ENCODE measurements at places on chromosomes 13 and 19.

DNA sequence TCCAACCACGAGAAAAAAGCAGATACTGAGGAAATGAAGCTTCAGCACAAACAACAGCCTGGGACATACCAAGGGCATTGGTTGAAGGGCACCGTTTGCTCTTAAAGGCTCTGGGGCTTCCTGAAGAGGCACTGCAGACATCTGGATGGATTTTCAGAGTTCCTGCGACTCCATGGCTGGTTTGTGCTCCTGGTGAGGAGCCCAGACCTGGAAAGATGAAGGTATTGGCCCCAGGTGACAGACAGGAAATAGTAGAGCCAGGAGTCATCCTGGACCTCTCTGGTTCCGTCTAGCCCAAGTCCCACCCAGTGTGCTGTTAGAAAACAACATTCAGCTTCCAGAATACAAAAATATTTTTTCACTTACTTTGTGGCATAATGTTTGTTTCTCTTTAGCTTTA, 6.3 kb downstream of the IL17D start:
- DNase-seq = no peak

DNA sequence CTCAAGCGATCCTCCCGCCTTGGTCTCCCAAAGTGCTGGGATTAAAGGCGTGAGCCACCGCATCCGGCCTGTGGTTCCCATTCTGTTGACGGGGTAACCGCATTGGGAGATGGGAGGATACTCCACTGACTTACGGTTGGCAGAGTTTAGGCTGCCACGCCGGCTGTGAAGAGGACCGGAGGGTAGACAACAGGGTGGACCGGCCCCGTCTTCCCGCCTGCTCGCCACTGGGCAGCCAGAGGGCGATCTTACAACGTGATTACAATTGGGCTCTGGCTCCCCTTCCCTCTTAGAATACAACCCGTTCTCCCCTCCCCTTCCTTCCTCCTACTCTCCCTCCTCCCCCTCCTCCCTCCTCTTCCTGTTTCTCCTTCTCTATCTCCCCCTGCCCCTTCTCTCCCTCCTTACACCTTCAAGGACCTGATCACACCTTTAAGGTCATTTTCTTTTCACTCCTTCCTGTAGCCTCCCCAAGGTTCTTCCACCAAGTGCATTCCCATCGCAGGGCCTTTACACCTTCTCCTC, 957 bp upstream of the CCDC194 start:
- no peak for DNase-seq

GRCh38 chr13:97068151-97068550, 73.9 kb upstream of the OXGR1 start:
- no peak for DNase-seq

DNA sequence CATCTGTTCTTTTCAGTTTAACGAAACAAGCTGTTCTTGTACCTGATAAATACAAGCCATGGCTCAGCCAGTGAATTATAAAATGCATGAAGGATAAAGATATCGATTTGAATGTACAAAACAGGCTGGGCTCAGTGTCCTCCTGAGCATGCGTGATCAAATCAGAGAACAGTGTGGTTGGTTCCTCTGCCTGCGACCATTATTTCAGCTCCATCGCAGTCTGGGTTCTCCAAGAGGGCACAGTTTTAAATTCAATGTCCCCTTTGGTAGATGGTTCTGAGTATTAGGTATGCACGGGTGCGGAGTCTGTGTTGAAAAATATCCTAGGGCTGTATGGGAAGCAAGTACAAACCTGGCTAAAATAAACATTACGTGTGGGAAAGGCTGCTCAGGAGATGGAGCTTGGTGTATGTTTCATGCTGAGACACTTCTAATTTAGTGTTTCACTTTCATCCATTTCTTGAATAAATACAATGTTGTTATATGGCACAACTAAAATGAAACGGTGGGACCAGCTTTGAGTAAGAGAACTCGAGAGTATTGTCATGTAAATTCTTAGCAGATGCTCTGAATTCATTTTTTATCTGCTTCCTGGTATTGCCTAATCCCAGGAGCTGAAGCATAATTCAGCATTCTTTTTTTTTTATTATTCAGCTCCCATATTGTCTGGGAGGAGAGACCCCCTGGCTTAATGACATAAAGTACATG, 458.7 kb downstream of the MYO16 start:
- no peak for DNase-seq

- no peak for DNase-seq
Measured at GRCh38 chr13:111328574-111329410, 8.3 kb downstream of the TEX29 start.

All from DMS79 treated with DMSO at 0.1 percent for 48 hours (cell line).